ENCODE measurements at places on chromosomes 1 and 21. TPM values are rescaled to one million over a fixed set of nuclear protein-coding genes. Genes with fewer than 3 reads are reported as not detected.

- H3K36me3 ChIP-seq: no peaks in the 10 kb centered on the region
- H3K27ac ChIP-seq: no peak overlapping the region
- no peaks in the 10 kb centered on the region for H3K27me3 ChIP-seq
- no peaks in the 10 kb centered on the region for H3K4me1 ChIP-seq
- DNase-seq: no peak
- H3K4me3 ChIP-seq: no peak overlapping the region
Measured at GRCh38 chr1:10958614-10959013, 53.8 kb upstream of the TARDBP start.

DNA sequence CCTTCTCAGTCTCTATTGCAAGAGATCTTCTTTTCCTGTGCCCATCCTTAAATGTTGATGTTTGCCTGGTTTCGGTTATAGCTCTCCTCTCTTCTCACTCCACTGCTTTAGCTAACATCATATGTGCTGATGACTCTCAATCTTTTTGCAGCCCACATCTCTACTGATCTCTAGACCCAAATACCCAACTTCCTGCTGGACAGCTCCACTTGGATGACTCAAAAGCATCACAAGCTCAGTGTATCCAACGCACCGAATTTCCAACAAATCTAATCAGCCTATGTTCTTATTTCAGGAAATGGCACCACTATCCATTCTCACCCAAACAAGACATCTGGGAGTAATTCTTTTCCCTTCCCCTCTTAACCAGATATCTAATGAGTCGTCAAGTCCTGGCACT lies 79.1 kb upstream of the ARTN start:
- H3K4me1 ChIP-seq: no peaks in the 10 kb centered on the region
- H3K27ac ChIP-seq: no peak overlapping the region
- H3K4me3 ChIP-seq: no peak overlapping the region

Gene FNDC10
- 2.6 TPM for total RNA-seq

Gene IGSF8
- 40.9 TPM for total RNA-seq

GRCh38 chr1:5966543-5967205 lies 25.6 kb downstream of the NPHP4 start:
- H3K4me3 ChIP-seq: no peak overlapping the region
- H3K27ac ChIP-seq: no peak overlapping the region
- no peaks in the 10 kb centered on the region for H3K27me3 ChIP-seq
- DNase-seq: no peak

GRCh38 chr1:46342677-46343350 lies 2.2 kb downstream of the NSUN4 start:
- H3K27me3 ChIP-seq: no peaks in the 10 kb centered on the region
- no peak for DNase-seq
- H3K4me3 ChIP-seq: no peak overlapping the region

Gene MFN2
- total RNA-seq: 77.6 TPM

DNA sequence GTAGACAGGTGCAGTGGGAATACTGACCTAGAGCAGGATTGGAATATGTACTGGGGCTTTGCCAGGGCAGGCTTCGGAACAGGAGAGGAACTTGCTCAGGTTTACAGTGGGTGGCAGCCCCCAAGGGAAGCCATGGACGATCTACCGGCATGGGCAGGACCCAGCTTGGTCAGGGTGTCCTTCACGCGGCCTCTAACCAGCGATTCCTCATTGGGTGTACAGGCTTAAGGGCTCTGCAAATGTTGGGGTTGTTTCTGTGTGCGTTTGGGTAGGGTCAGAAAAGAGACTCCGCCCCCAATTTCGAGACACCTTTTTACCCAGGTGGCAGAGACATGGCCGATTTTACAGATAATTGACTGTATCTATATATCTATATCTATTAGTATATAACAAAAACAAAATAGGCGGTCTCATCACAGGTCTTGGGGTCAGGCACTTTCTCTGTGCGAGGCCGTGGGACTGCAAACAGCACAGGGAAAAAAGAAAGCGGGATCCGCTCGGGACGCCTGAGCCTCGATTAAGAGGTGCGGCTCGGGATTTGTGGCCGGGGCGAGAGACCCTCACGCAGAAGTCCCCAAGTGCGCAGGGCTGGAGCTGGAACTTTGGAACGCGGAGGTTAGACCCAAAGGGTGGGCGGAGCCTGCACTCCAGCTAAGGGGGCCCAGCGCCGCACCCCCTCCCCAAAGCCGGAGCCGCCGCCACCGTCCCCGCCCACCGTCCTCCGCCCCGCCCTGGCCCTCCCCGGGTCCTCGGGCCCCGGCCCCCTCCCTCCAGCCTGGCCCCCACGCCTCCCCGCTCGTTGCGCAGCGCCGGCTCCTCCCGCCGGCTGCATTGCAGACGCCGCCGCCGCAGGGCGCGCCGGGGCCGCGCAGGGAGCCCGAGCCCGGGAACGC lies 67.5 kb upstream of the VAMP3 start:
- no peaks in the 10 kb centered on the region for H3K4me1 ChIP-seq
- DNase-seq: no peak
- H3K4me3 ChIP-seq: no peak overlapping the region
- H3K36me3 ChIP-seq: no peaks in the 10 kb centered on the region
- H3K27me3 ChIP-seq: peaks cover 3% of the 10 kb centered on the region

GRCh38 chr1:236370420-236370819 lies 23.7 kb upstream of the EDARADD start:
- no peak overlapping the region for H3K4me3 ChIP-seq
- no peak for DNase-seq
- H3K27me3 ChIP-seq: no peaks in the 10 kb centered on the region
- no peak overlapping the region for H3K27ac ChIP-seq
- no peaks in the 10 kb centered on the region for H3K36me3 ChIP-seq

GRCh38 chr1:18110968-18111367 lies 3.4 kb downstream of the IGSF21 start:
- peaks cover 46% of the 10 kb centered on the region for H3K27me3 ChIP-seq
- no peaks in the 10 kb centered on the region for H3K36me3 ChIP-seq
- H3K27ac ChIP-seq: no peak overlapping the region
- H3K4me1 ChIP-seq: no peaks in the 10 kb centered on the region
- DNase-seq: no peak

DNA sequence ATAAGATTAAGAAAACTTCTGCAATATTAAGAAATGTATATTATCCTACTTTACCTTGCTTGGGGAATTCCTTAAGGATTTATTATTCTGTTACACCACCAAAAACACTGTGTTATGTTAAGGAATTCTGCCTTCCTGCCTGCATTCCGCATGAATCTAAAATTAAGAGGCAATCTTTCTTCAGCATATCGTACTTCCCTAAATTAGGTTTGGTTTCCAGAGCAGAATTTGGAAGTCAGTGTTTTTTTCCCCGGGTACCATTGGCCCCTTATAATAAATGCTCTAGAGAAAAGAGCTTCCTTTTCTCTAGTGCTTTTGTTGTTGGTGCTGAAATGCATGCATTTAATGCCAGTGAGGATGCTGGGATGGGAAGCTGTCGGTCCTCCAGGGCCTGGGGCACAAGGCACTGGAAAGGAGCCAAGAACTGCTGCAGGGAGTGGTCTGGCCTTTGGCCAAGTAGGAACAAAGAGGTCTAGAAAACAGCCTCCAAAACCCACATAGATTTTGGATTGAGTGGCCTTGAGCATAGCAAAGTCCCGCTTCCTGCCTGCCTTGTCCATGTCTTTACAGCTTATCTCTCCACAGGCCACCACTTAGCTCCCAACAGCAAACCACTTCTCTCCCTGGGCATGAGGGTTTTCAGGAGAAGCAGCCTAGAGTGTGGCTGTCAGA lies 69.9 kb downstream of the RRAGC start:
- no peak overlapping the region for H3K27ac ChIP-seq
- no peak for DNase-seq
- no peaks in the 10 kb centered on the region for H3K36me3 ChIP-seq
- no peaks in the 10 kb centered on the region for H3K27me3 ChIP-seq

- H3K27me3 ChIP-seq: no peaks in the 10 kb centered on the region
- no peak overlapping the region for H3K4me3 ChIP-seq
- no peaks in the 10 kb centered on the region for H3K36me3 ChIP-seq
- no peak overlapping the region for H3K27ac ChIP-seq
Measured at GRCh38 chr1:196366817-196367495, 241.3 kb downstream of the KCNT2 start.

All from kidney (tissue), 22 donors.